ENCODE measurements at places on chromosomes 3 and 15.

- no peak for DNase-seq
Observed at GRCh38 chr15:66778314-66778665, 76.3 kb downstream of the SMAD6 start.

- DNase-seq = no peak
Observed at GRCh38 chr15:54354341-54354740, 376.1 kb downstream of the UNC13C start.

DNA sequence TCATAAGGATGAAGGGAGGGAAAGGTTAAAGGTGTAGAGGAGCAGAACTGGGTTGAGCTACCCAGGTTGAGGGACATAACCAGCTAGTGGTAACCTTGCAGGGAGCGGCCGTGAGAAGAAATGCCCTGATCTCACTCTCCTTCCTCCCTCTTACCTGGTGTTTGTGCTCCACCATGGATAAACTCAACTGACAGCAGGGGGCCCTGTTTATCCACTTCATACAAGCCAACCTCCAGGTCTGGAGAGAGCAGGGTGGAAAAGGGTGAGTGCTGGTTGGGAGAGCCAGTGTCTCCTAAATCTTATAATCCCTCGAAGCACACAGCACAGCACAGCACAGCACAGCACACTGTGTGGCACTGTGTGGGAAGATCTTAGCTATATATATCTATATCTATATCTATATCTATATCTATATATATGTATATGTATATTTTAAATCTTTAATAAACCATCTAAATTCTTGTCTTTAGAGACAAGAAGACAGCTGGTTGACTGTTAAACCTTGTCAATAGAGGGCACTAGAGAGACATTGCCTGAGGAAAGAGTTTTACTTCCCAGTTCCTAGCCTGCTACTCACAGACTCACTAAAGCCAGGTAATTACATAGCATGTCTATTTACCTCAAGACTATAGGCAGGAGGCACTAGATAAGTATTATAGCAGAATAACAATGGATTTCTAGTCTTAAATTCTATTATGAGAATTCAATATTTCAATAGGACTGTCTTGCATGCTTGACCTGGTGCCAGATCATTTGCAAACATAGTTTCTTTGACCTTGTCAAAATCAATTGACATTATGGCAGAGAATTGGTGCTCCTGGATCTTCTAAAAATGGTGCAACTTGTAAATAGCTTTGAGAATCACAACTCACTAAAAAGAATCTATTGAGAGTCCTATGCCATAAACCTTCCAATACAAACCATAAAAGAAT lies 21.7 kb upstream of the FMN1 start:
- DNase-seq = peak; percentile 14

DNA sequence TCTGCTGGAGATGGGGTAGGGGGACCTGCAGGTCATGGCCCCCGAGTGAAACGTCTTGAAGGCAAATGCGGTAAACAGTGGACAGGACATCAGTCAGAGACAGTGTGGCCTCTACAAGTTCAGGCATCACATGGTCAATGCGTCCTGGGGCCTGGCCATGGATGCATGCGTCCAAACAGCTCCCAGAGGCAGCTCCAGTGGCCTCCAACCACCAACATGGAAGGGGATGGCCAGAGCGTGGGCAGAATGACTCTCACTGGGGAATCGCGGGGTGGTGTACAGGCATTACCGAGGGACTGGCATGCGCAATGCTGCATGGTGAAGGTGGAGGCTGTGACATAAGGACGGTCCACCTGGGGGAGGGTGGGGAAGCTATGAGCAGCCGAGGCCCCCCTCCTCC lies 35.6 kb upstream of the IQSEC1 start:
- DNase-seq = no peak

DNA sequence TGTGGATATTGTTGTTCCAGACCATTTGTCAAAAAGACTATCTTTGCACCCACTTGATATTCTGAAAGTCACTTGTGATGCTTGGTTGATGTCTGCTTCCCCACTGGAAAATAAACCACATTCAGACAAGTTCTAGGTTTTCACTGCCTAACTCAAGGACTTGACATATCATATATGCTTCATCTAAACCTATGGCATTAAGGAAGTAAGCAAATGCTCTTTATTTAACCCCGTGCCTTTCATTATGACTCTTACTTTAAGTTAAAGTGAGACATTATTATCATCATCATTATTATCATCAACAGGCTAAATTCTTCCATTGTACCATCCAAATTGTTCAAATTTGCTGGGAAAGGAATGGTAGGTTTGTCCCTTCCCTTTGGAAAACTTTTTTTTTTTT lies 30.8 kb upstream of the C3orf80 start:
- DNase-seq = no peak

Data from brain microvascular endothelial cell (primary cell).